ENCODE measurements at places on chromosomes 5 and 9. TPM values are rescaled to one million over a fixed set of nuclear protein-coding genes. Genes with fewer than 3 reads are reported as not detected.

Gene IFNA14
- not detected for total RNA-seq

- no peak for DNase-seq
These were observed 72.7 kb downstream of the NTNG2 start for GRCh38 chr9:132234535-132234934.

DNA sequence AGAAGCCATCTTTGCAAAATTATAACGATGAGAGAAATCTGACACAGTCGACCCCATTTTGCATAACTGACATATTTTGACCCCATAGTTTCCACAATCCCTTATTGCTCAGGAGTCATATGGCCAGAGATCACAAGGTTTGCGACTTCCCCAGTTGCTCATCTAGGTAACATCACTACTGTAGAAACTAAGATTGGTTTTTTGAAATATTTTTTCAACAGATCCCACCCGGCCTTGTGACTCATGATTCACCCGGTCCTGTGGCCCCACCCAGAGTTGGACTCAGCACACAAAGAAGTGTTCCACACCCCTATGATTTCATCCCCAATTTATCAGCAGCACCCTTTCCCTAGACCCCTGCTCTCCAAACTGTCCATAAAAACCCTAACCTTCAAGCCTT, 50.2 kb downstream of the TIMD4 start:
- DNase-seq, result no peak

DNA sequence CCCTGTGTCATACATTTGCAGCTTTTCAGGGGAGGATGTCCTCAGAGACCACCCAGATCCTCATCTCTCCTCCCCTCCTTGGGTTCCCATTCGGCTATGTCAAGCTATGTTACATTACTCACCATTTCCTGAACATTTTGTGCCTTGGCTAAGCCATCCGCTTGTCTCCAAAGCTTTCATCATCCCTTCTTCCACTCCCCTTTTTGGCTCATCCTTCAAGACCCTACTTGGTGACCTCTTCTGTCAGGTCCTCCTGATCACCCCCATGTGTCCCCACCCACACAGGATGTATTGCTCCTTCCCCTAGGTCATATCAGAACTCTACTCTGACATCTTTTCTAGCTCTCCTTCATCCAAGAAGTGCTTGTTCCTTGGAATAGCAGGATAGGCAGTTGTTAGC, 81.8 kb downstream of the BOD1 start:
- no peak for DNase-seq

DNA sequence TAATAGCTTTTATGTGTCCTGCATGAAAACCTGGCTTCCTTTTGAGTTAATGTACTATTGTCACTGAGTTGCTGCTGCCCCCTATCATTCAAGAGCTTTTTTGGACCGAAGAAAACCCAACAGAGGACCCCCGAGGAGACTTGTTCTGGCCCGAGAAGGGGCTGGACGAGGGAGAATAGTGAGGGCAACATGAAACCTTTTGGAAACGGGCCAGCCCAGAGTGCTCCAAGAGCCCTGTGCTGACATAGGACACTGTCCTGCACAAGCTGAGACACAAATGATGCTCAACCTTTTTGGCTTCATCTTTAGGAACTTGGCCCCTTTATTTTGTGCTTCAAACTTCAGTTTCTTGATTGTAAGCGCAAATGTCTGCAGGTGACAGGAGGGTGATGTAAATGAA, 4.0 kb upstream of the GADD45G start:
- no peak for DNase-seq
